ENCODE measurements at places on chromosomes 3 and 15. TPM values are rescaled to one million over a fixed set of nuclear protein-coding genes. Genes with fewer than 3 reads are reported as not detected.

SNX33 gene
- 11.2 TPM for total RNA-seq

SOX14 gene
- not detected for total RNA-seq

GRCh38 chr3:134592806-134593205, 58.0 kb downstream of the KY start:
- no peak for DNase-seq

TIPIN gene
- total RNA-seq, result 2.6 TPM

TGM4 gene
- not detected for total RNA-seq

DNA sequence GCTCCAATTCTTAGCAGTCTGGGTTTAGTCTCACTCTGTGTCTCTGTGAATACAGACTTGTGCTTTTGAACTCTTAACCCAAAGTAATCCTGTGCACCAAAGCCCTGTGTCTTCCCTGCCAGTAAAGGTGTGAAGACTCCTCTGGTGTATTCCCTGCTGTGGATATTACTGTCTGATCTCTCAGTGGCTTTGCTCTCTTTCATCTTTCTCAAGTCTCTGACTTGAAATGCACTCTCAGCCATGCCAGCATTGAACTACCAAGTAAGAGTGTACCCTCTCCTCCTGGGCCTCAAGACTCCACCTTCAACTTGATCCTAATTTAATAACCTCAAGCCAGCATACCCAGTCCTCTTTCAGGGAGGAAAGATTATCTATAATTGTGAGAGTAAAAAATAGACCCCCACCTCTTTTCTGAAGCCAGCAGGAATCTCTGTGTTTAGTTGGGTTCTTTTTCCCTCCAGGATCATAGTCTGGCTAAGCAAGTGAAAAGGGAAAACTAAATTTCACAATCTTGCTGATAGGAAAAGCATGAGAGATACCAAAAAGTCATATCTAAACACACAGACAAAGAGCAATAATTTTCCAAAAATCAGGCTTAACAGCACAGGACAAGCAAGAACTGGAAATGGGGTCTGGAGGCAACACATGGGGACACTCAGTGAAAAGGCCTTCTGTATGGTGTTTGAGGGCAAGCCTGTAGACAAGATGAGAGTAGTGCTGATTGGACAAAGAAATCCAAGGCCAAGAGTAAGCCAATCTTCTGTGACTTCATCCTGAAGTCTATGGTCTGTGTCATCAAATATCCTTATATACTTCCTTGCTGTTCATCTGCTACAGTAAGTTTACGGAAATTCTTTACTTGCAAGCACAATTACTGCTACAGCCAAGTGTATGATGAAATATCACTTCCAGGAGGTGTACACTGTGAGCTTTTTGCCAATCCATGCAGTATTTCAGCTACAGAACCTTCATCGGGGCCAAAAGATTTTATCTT, 296.1 kb upstream of the TGFBR2 start:
- DNase-seq, result no peak

DNA sequence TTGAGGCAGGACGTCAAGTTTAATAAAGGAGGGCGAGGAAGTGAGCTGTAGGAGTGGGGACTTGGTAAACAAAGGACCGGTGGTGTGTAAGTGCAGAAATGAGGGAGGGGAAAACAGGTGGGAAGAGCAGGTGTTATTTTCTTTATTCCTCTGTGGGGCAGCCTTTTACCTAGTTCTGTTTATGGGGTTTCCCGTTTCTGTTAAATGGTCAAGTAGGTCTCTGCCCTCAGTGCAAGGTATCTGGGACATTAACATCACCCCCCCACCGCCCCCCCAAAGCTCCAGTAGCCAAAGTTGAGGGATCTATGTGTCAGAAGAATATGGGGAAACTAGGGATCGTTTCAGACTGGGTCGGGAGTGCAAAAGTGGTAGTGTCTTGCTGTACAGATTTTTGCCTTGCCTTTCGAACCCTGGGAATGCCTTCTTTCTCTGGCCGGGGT, 893 bp downstream of the MGA start:
- DNase-seq, result no peak

GRCh38 chr15:73897441-73898261, 24.3 kb downstream of the TBC1D21 start:
- peak; percentile 44 for DNase-seq

DNA sequence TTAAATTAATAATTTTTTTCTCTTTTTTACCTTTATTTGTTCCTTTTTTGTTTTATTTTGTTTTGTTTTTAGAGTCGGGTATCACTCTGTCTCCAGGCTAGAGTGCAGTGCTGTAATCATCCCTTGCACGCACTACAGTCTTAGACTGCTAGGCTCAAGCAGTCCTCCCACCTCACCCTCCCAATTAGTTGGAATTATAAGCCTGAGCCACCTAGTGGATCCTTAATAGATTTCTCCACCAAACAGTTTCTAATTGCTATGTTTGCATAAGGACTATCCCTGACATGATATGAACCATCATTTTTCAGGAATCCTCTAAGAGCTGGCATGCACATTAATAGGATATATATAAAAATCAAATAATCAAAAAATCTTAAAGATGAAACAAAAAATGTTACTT, 993.2 kb downstream of the OTOL1 start:
- no peak for DNase-seq

DNA sequence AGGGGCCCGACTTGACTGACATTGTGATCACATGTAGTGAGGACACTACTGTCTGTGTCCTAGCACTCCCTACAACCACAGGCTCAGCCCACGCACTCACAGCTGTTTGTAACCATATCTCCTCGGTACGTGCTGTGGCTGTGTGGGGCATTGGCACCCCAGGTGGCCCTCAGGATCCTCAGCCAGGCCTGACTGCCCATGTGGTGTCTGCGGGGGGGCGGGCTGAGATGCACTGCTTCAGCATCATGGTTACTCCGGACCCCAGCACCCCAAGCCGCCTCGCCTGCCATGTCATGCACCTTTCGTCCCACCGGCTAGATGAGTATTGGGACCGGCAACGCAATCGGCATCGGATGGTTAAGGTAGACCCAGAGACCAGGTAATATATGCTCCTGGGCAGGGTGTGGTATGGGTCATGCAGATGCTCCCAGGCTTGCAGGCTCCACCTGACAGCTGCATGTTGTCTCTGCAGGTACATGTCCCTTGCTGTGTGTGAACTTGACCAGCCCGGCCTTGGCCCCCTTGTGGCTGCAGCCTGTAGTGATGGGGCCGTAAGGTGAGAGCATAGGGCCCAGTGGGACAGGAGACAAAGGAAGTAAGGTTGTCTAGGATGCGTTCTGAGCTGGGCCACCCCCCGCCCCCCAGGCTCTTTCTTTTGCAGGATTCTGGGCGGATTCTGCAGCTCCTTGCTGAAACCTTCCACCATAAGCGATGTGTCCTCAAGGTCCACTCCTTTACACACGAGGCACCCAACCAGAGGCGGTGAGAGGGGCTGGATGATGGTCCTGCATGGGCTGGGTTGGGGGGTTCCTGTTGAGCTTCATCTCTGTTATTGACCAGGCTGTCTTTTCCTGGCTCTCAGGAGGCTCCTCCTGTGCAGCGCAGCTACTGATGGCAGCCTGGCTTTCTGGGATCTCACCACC, 4.4 kb downstream of the DALRD3 start:
- no peak for DNase-seq

- no peak for DNase-seq
Observed at GRCh38 chr3:19543212-19543841, 390.7 kb downstream of the EFHB start.

GRAMD1C gene
- total RNA-seq, result 1.6 TPM

GRCh38 chr3:54079314-54079713, 43.0 kb upstream of the CACNA2D3 start:
- DNase-seq, result no peak

- no peak for DNase-seq
Observed at GRCh38 chr3:76021376-76021775, 236.0 kb upstream of the ZNF717 start.

DNA sequence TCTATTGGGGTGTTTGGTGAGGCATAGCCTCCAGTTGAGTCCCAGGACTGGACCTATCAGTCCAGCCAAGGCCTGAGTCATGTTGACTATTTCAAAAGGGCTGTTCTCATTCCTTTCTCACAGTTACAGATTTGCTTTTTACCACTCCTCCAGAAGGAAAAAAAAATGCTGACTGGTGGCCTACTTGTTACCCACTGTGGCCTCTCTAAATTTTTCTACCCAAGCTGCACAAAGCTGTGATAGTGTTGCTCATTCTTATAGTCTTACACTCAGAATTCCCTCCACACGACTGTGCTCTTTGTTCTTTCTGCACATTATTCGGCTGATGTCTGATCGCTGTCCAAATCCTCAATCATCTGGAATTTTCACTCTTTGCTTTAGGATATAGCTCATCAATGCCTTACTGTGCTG, 1142.2 kb downstream of the IGSF11 start:
- DNase-seq, result no peak

DNA sequence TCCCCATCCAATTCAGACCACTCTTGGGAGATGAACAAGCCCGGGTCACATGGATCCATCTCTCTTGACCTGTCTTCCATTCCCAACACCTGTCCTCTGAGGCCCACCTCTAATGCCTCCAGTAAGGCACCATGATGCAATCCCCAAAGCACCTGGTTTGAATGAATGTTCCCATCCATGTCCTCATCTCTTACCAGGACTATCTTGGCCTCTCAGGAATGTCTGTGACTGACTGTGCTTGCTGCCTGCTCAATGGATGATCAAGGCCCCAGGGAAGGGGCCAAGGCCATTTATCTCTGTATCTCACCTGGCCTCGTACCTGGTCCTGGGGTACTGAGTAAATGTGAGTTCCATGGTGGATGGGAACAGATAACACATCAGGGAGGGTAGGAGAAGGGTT, 49.7 kb downstream of the SLCO2A1 start:
- DNase-seq, result no peak

PPCDC gene
- 5.8 TPM for total RNA-seq

DNA sequence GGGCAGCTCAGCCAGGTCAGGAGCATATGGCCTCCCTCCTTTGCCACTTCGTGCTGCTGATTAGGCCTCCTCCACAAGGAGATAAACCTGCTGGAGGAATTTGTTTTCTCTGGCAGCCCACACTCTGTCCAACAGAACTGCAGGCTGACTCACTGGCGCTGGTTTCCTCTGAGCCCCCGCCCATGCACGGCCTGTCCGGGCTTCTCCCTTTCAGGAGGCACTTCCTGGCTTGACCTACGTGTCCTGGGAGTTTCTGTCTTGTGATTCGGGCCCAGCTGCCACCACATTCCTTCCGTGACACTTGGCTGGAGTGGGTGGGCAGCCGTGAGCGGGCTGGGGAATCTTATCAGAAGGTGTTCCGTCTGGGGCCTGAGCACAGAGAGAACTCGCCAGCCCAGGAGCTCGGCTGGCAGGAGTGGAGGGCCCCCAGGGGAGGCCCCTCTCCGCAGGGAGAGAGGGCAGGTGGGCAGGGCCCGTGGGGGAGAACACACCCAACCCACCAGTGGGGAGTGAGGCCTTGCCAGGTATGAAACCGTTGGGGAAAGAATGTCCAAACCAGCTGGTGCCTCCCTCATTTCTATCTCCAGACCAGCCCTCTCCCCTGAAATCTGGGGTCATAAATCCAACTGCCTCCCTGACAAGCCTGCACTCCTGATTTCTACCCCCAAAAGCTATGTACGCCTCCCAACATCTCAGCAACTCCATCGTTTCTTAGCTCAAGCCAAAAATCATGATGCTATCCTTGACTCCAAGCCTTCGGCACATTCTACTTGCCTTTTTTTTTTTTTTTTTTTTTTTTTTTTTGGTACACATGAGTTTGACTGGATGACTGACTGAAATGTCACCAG, 110.6 kb upstream of the MEF2A start:
- peak; percentile 89 for DNase-seq

GRCh38 chr3:53109891-53110771, 20.1 kb downstream of the RFT1 start:
- no peak for DNase-seq

- peak; percentile 40 for DNase-seq
Observed at GRCh38 chr15:45790325-45790943, 155.6 kb downstream of the SQOR start.

DNA sequence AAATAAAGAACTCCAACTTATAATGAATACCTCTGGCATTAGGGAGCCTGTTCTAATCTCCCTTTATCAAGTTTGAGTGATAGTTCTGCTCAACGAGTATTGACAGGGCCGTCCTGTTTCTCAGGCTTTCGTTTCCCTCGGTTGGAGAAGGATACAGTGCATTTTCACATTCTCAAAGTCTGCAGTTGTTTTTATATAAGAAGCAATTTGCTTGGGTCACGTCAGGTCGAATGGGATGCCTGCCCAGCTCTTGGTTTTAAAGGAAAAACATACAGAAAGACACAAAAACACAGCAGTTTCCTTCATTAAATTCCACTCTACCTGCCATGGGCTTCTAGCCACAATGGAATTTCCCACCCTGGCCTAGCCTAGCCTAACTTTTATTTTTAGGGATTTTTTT, 366.3 kb downstream of the TIGIT start:
- DNase-seq, result peak; percentile 44

DNA sequence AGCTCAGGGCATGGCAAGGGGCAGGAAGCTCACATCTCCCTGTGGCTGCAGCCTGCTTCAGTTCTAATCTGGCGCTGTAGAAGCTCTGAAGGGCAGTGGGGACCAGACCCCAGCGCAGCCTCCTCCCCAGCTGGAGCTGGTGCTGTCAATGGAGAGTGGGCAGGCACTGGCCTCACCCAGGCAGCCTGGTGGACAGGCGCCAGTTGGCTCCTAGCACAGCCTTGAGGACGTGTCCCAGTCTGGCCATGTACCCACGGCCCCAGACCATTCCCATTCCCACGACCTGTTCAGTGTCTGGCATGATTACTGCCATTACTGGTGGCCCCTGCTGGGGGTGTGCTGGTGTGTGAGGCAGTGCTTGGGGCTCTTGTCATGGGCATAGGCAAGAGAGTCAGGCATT, 16.3 kb downstream of the TYRO3 start:
- DNase-seq, result no peak

DNA sequence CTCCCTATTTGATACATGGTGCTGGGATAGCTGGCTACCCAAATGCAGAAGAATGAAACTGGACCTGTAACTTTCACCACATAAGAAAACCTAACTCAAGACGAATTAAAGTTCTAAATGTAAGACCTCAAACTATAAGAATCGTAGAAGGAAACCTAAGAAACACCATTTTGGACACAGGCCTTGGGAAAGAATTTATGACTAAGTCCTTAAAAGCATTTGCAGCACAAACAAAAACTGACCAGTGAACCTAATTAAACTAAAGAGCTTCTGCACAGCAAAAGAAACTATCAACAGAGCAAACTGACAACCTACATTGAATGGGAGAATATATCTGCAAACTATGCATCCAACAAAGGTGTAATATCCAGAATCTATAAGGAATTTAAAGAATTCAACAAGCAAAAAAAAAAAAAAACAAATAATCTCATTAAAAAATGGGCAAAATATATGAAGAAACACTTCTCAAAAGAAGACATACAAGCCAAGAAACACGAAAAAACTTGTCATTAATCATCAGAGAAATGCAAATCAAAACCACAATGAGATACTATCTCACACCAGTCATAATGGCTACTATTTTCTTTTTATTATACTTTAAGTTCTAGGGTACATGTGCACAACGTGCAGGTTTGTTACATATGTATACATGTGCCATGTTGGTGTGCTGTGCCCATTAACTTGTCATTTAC, 37.0 kb downstream of the HDGFL3 start:
- no peak for DNase-seq

FOXB1 gene
- total RNA-seq, result not detected

DNA sequence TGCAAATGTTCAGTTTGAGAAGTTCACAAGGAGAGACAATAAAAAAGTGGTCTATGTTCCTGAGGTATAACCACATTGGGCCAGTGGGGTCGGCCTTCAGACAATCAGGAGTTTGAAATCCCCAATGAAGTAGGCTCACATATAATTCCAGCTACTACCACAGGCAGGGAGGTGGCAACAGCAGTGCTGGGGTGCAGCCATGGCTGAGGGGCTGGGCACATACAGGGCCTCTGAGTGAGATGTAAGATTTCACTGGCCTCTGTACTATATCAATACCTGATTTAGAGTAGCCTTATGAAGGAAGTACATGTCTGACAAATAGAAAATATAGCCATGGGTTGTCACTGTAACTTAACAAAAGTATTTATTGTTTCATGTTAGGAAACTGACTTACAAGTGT, 402.2 kb downstream of the TBC1D5 start:
- no peak for DNase-seq

Data from heart right ventricle (tissue), 16 donors.